Stomach (tissue), 19 donors: ENCODE measurements at places on chromosomes 12 and 14. TPM values are rescaled to one million over a fixed set of nuclear protein-coding genes. Genes with fewer than 3 reads are reported as not detected.

- DNase-seq = no peak
Observed at GRCh38 chr12:3223601-3224529, 146.7 kb downstream of the TSPAN9 start.

- DNase-seq = no peak
Observed at GRCh38 chr12:120199595-120200306, 1.2 kb downstream of the RPLP0 start.

DNA sequence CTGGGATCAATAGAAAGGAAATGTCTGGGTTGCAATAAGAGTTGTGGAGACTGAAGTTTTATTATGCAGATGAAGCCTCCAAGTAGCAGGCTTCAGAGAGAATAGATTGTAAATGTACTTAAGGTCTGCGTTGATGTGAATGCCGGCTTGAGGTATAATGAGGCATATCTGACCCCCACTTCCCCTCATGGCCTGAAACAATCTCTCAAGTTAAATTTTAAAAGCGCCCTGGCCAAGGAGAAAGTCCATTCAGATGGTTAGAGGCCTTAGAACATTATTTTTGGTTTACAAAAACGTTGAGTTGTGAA lies 28.3 kb upstream of the HIGD1C start:
- DNase-seq = no peak

DNA sequence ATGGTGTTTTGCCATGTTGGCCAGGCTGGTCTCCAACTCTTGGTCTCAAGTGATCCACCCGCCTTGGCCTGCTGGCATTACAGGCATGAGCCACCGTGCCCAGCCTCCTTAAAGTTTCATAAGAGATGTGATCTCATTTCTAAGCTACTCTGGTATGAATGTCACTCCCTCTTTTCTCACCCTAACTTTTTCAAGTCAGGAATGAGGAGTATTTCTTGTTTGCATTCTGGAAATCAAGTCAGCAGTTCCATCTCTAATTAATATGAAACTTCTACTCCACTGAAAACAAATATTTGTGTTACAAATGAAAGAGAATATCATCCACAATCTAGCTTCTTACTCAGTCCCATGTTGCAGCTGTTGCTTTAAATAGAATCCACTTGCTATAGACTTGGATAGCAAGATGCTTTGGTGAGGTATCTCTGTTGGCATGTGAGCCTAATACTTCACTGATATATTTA lies 61.3 kb downstream of the ARF6 start:
- DNase-seq = no peak

DNA sequence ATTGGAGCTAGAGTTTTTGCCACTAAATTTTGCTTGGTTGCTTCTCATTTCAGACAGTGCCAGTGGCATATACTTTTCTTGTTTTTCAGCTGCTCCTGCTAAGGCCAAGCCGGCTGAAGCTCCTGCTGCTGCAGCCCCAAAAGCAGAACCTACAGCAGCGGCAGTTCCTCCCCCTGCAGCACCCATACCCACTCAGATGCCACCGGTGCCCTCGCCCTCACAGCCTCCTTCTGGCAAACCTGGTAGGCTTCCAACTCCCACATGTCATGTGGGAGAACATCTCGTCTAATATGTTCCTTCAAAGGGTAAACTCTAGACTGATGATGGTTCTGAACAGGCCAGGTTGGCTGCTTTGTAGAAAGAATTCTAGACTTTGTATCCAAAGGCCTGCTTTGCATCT lies 11.0 kb downstream of the DLST start:
- no peak for DNase-seq

DNA sequence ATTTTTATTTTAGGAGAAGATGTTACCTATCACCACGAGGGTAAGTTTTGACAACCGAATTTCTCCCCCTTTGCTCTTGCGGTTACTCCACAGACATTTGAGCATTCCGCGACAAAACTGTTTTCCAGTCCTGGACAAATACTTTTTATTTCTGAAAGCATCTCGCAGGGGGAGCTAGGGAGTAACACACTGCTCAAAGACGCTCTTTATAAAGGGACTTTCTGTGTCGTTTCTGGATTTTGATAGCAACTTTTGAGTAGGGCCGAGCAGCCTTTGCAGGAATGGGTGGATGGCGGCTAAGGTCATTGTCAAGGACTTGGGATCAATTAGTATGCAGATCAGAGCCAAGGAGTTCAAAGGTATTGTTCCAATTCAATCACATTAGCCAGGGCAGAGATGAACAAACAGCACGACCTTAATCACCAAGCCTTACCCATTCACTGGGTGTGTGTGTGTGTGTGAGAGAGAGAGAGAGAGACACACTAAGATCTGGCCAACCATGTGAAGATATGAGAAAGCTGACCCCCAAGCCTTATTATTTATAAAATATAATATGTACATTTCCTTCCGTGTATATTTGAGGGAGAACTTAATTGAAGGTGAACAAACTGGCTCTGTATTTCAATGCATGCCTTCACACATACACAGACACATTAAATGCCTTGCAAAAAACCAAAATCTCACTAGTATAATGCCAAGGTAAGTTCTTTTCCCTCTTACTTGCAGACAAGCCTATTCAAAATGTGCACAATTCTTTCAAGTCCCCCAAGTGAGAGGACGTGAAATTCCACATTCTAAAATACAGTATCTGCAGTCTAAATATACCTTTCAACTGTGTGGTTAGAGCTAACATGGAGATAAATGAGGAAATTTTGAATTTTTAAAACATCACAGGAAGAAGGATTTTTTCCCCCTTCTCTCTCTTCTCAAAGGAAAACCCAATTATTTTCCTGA lies 613.8 kb downstream of the VRK1 start:
- no peak for DNase-seq

GRCh38 chr14:52700701-52701172 lies 5.4 kb upstream of the ERO1A start:
- DNase-seq = peak; percentile 74

- peak; percentile 39 for DNase-seq
Observed at GRCh38 chr14:74239848-74240793, 872 bp downstream of the VSX2 start.

- DNase-seq = no peak
Observed at GRCh38 chr12:48822139-48822538, 3.8 kb downstream of the CACNB3 start.

ENDOU gene
- not detected for polyA plus RNA-seq

DDIT3 gene
- 49.7 TPM for polyA plus RNA-seq

LRFN5 gene
- polyA plus RNA-seq = 0.76 TPM

KRT72 gene
- not detected for polyA plus RNA-seq

GRIP1 gene
- polyA plus RNA-seq = 0.31 TPM

FOXJ2 gene
- 4.5 TPM for polyA plus RNA-seq

GPR65 gene
- 1.00 TPM for polyA plus RNA-seq

ADAMTS20 gene
- polyA plus RNA-seq = not detected

PARPBP gene
- polyA plus RNA-seq = 2.5 TPM

TOGARAM1 gene
- 3.8 TPM for polyA plus RNA-seq
